Epithelial cell of prostate (primary cell): ENCODE measurements at places on chromosomes 7 and 10.

GRCh38 chr10:8150401-8150905 is 96.0 kb downstream of the GATA3 start:
- DNase-seq: no peak

GRCh38 chr10:66378117-66378876 is 547.5 kb upstream of the LRRTM3 start:
- no peak for DNase-seq

DNA sequence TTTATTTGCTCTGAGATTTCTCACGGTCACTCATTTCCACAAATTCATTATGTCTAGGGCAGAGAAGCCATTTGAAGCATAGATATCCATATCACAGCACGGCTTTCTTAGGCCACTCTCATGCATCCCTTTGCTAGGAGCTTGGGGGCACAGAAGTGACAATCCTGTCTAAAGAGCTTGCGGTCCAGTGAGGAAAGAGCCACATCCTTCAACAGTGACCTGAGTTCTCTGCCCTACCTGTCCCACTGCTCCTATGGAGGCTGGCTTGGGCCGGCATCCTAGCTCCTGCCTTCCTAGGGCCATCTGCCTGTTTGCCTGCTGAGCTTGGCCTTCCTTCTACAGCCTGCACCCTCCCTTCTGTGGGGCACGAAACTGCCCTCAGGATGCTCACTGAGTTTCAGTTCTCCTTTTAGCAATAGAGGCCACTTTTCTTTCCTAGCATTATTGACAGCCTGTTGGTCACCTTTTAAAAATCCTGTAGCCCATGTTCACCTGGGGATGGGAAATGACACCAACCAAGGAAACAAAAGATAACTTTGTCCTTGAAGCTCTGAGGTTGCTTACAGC is 212.1 kb upstream of the GRB10 start:
- DNase-seq: no peak

- DNase-seq: no peak
Measured at GRCh38 chr7:140509789-140510188, 30.5 kb upstream of the MKRN1 start.
